KBM-7 (cell line): ENCODE measurements at places on chromosomes 2 and 18.

DNA sequence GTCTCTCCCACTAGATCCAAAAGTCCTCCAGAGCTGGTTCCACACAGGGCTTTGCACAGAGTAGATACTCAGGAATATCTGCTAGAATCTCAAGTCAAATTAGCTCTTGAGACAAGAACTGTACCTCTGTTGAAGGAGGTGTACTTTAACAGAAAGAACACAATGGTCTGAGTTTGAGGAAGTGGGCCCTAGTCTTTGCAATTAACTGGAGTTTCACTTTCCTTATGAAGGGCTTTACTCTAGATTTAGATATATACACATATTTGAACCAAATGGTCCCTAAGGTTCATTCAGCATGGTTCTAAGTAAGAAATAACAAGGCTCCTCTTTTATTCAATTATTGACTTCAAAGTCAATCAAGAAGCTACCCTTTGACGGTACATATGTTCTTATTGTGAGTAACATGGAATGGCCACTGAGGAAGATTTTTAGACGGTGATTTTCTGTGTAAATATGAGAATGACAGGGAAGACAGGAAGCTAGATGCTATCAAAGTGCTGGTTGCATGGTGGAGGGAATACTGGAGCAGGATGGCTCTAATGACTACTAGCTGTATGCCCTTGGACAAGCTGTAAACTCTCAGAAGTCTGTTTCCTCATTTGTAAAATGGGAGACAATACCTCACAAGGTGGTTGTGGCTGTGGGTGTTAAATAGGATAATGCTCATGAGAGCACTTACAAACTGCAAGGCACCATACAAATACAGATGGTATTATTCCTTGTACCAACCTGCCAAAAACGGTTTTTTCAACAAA lies 73.5 kb upstream of the SERTAD2 start:
- DNase-seq = peak; percentile 64

- no peak for DNase-seq
Observed at GRCh38 chr18:45745817-45746461, 22.0 kb downstream of the SLC14A1 start.

DNA sequence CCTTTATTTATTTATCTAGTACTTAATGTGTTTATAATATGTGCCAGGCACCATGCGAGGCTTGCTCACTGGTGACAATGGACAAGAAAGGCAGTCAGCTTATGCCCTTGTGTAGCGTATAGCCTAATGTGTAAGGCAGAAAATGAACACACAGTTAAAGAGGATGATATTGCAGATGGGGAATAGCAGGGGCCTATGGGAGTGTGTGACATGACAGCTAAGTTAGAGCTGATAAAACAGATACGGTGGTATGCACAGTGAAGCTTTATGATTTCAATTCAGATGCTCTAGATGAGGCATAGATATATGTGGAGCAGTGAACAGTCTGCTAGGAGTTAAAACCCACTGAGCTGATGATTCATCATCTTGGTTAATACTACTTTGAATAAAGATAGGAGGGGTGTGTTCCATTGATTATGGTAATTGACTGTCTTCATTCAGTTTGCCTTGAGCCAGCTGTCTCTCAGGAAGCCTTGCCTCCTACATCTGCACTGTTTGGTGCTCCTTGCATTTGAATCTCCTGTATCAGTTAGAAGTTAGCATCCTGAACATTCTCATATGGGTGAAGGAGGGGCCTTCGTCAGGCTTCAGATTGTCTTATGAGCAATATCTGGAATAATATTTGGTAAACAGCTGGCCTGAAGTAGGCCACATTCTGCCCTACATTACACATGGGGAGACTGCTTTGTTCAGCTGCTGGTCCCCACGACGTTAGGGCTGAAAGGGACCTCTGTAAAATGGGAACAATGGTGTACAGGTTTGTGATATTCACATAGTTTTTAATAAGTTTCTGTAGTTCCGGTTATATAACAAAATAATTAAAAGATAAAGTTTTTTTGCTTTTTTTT lies 13.2 kb downstream of the MAP4K4 start:
- DNase-seq = no peak

DNA sequence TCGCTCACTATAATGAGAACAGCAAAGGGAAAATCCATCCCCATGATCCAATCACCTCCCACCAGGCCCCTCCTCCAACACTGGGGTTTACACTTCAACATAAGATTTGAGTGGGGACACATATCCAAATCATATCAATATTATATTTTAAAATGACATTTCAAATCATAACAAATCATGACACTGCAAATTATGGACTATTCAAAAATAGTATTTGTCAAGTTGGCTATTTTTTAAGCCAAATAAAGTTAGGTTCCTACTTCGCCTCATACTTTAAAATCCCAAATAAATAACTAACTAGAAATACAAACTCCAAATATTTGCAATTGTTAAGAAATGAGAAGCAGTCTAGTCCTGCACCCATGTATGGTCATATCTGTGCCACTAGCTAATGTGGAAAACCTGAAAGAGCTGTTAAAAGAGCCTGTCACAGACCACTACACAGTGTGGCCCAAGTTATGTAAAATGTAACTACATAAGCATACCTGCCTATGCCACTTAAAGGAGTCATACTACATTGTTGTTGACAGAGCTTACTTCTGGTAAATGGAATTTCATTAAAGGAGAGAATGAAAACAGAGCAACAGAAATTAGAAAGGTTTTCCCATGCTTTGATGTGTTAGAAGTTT lies 334.7 kb upstream of the GULP1 start:
- DNase-seq = no peak

GRCh38 chr18:37869051-37869450 lies 303.5 kb upstream of the CELF4 start:
- no peak for DNase-seq

DNA sequence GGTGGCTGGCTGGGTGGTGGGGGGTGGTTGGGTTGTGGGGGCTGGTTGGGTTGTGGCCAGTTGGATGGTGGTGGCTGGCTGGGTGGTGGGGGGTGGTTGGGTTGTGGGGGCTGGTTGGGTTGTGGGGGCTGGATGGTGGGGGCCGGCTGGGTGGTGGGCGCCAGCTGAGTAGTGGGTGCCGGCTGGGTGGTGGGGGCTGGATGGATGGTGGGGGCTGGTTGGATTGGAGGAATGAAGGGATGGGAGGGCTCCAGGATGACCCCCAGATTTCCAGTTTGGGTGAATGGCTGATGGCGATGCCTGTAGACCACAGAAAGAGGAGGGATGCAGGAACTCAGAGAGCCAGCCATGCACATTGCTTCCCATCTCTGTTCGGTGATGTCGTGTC lies 26.8 kb upstream of the GPR17 start:
- DNase-seq = no peak

GRCh38 chr2:158633261-158633660 lies 161.9 kb upstream of the DAPL1 start:
- no peak for DNase-seq

GRCh38 chr2:30436859-30437435 lies 10.1 kb upstream of the LCLAT1 start:
- no peak for DNase-seq

DNA sequence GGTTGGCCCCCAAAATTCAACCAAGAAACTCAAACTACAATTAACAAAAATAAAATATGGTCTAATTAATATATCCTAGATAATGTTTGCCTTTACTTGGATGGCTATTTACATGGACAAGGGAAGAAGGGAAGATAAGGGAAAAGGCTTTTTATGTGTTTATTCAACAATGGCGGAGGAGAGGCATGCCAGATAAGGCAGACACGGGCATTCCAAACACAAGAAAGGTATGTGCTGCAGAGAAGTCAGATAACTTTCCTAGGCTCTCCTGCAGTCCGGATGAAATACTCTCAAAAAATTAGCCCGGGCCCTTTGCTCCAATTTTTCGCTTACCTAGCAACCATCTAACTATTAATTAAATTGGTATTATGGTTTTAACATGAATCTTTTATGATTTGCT lies 5.1 kb upstream of the TTR start:
- DNase-seq = no peak

DNA sequence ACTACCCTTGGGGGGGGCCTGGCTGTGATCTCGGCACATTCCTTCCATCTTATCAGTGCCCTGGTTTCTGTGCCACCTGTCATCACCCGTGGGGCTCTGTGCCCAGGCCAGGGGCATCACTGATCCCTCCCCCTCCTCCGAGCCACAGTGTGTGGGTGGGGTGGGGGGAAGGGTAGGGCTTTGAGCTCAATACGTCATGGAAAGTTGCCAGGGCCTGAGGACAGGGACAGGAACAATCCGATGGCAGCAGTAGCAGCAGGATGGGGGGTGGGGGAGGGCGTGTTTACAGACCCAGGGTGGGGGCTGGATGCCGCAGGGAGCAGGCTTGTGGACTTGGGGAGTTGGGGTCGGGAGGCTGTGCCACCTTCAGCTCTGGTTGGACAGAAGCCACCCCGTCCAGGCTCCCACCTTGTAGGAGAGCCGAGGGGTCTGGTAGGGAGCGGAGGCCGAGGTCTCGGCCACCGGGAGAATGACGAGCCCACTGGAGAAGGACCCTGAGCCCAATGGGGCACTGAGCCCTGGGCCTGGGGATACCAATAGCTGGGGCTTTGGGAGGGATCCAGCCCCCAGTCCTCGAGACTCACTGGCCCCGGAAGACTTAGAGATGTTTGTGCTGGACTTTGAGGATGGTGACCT lies 3.5 kb downstream of the SLC4A3 start:
- no peak for DNase-seq

DNA sequence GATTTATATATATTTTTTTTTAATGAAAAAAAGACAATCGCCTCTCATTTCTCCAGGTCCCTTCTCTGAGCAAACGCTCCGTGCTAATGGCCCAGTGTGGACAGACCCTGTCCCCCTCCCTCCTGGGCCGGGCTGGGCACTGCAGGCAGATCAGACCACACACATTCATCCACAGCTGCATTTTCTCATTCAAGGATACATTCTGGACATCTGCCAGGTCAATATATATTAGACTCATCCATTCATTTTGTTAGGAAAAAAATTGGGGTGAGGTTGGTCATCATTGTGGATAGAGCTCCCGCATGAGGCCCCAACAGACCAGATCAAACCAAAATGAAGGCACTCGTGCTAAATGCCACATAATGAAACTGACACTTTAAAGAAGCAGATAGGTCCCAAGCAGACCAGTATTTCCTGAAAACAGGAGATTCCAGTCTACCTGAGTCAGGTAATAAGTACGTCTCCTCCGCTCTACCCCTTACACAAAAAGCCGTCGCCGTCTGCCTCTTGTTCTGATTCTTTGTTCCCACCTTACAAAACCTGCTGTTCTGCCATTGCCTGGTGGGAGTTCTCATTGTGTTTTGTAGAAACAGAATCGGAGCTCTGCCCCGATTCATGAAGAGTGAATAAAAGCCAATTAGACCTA lies 15.4 kb upstream of the OTOS start:
- DNase-seq = no peak

GRCh38 chr2:158746488-158746887 lies 48.6 kb upstream of the DAPL1 start:
- no peak for DNase-seq

DNA sequence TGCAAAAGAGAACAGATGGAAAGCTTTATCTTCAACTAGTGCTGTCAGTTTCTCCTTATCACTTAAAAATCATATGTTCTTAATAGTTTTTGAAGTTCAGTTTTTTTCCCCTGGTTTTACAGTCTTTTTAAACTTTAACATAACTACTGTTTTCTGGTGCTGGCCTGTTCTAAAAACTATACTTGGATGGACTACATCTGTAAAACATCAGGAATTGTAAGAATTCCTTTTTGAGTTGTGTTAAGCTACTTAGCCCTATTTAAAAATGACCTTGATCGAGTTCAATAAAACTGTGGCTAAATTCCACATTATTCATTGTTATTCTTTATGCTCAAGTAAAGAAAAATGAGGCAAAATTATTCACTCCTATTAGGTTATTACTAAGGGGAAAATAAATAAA lies 397.7 kb downstream of the NUP35 start:
- DNase-seq = no peak

DNA sequence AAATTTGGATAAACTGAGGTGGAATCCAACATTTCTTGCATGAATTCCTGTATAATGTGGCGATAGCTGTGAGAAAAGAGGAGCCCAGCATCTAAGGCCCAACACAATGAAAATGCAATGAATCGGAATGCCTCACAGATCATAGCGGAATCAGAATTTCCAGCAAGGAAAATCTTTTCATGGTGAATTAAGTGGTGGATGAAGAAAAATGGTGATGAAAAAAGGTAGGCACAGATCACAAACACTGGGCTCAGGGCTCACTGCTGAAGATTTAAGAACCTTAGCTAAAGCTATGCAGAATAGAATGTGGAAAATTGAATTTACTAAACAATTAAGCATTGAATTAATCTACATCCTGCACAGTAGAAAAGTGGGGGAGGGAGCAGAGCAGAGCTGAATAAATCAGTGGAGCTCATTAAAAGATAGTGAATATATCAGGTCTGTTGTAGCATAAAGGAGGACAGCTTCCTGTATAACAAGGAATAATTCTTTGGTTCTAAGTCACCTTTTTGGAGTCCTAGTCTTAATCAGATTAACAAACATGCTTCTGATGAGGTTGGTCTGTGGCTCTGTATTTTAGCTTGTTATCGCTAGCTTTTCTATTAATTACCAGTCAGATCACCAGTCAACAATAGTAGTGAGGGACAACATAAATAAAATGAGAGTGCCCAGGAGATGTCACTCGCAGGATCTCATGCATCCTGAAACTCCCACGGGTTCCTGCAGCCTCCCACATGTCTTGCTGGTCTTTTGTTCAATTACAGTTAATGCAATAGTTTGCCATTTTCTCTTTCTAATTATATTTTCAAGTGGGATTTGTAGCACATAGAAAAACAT lies 27.0 kb downstream of the MEIS1 start:
- no peak for DNase-seq

- no peak for DNase-seq
Observed at GRCh38 chr2:200961674-200962073, 1.8 kb downstream of the ORC2 start.

GRCh38 chr2:61017556-61018317 lies at the start of the genes PEX13 and PUS10:
PEX13 (plus strand) TSS chr2:61017720; CDS start chr2:61017760, 40 bp downstream.
PUS10 (minus strand) TSS chr2:61018255; CDS start chr2:61011890, 6,365 bp downstream.
- DNase-seq = peak; percentile 89

GRCh38 chr2:67904566-67904965 lies 158.2 kb downstream of the C1D start:
- no peak for DNase-seq

- peak; percentile 45 for DNase-seq
Observed at GRCh38 chr2:200376513-200377354, 70.2 kb downstream of the SPATS2L start.

DNA sequence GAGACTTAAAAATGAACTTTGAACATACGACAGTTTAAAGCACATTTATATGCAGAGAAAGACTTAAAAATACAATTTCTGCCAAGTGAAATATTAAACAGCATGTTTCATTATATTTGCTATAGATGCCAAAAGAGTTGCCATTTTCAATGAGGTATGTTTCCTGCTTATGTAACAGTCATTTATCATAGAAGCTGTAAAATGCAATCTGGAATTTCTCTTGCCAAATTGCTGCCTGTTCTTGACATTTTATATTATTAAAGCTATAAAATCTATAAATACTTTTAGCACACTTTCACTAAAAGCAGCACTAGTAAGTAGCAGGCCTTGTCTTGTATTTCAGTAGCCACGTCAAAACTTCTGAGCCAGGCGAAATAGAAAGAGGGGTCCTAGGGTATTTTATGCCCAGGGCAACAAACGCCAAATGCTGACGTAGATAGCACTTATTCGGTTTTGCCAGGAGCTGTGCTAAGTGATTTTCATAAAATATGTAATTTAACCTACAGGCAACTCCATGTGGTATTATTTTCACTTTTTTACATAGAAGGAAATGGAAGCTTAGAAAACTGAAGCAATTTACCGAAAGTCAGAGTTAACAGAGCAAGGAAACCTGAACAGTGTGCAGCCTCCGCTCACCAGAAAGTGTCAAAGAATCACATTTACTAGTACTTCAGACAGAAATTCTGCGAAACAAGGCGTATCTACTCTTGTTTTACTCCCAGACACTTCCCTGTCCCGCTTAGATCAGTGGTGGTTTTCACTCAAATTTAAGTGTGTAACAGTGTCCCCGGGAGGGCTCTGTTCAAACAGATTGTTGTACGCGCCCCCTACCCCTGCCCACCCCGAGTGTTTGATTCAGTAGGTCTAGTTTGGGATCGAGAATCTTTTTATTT lies 1.2 kb upstream of the CYP20A1 start:
- DNase-seq = no peak
